Omental fat pad (tissue), 4 donors: ENCODE measurements at places on chromosomes 6 and 20. TPM values are rescaled to one million over a fixed set of nuclear protein-coding genes. Genes with fewer than 3 reads are reported as not detected.

ECT2L gene
- total RNA-seq, result not detected

TCF21 gene
- 13.7 TPM for total RNA-seq

C20orf144 gene
- not detected for total RNA-seq

ZNF292 gene
- total RNA-seq, result 18.0 TPM

ELOVL2 gene
- total RNA-seq, result 0.46 TPM

ZNF311 gene
- 0.63 TPM for total RNA-seq

KHDC1L gene
- total RNA-seq, result not detected

GRCh38 chr6:18160911-18161310, 5.7 kb downstream of the KDM1B start:
- DNase-seq, result no peak

DNA sequence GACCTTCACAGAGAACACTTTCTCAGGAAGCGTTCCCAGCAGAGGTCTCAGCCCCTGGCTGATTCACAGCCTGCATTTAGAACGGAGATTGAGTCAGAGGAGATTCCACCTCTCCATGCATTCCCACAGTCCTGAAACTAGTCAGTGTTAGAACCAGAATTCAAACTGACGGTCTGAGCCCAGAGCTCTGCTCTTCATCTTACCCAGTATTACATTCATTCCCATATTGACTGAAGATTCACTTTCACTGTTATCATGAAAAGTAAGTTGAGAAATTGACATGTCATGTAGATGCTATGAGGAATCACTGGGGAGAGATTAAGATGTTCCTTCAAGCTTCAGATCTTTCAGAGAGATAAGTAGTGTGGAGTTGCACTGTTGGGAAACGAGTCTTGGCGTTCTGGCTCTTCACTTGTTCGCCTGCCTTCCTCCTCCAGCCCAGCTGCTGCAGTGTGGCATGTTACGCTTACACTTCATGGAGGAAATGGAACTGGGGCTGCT, 28.3 kb downstream of the MAS1 start:
- no peak for DNase-seq

- DNase-seq, result no peak
Measured at GRCh38 chr6:73182021-73182607, 43.2 kb downstream of the KHDC1L start.

- DNase-seq, result no peak
Measured at GRCh38 chr6:140360651-140361050, 986.2 kb upstream of the CITED2 start.

DNA sequence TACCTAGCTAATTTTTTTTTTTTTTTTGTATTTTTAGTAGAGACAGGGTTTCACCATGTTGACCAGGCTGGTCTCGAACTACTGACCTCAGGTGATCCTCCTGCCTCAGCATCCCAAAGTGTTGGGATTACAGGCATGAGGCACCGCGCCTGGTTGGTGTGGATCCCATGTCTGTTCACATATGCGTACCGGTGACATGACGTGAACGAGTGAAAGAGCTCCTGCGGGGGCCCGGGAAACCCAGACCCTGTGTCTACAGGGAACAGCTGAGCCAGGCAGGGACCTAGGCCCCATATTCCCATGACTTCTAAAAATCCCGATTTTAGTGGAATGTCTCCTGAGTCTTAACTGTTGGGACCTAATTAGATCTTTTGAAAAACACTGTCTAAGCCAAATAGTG, 33.1 kb downstream of the VSTM2L start:
- no peak for DNase-seq

GRCh38 chr6:157330831-157331230, 7.5 kb upstream of the TMEM242 start:
- DNase-seq, result no peak

- no peak for DNase-seq
Measured at GRCh38 chr6:129691709-129692108, 18.3 kb downstream of the ARHGAP18 start.

- DNase-seq, result no peak
Measured at GRCh38 chr6:121886223-121886830, 450.9 kb downstream of the GJA1 start.

DNA sequence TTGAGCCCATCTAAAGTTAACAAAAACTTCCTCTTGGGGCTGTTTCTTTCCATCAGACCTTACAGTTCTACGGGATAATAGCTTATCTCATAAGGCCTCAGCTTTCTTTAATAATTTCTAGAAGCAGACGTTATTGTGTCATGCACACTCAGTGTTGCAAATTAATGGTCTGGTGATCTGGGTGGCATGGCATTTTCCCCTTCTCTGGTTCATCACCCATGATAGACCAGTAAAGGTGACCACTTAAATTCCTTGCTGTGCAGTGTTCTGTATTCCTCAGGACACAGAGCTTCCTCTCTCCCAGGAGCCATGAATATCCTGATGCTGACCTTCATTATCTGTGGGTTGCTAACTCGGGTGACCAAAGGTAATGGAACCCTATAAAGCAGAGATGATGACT, at the start of gene DEFB125:
DEFB125 (plus strand) TSS at position 272 of the 400 bp plus-strand sequence; CDS start at position 310, 38 bp downstream.
- no peak for DNase-seq

- DNase-seq, result no peak
Measured at GRCh38 chr6:63816401-63816981, 180.9 kb downstream of the PHF3 start.

GRCh38 chr20:17822039-17822438, 122.3 kb downstream of the BANF2 start:
- DNase-seq, result no peak

GRCh38 chr6:113094779-113095178, 747.6 kb downstream of the RFPL4B start:
- no peak for DNase-seq
